ENCODE measurements at places on chromosomes 5 and 9.

DNA sequence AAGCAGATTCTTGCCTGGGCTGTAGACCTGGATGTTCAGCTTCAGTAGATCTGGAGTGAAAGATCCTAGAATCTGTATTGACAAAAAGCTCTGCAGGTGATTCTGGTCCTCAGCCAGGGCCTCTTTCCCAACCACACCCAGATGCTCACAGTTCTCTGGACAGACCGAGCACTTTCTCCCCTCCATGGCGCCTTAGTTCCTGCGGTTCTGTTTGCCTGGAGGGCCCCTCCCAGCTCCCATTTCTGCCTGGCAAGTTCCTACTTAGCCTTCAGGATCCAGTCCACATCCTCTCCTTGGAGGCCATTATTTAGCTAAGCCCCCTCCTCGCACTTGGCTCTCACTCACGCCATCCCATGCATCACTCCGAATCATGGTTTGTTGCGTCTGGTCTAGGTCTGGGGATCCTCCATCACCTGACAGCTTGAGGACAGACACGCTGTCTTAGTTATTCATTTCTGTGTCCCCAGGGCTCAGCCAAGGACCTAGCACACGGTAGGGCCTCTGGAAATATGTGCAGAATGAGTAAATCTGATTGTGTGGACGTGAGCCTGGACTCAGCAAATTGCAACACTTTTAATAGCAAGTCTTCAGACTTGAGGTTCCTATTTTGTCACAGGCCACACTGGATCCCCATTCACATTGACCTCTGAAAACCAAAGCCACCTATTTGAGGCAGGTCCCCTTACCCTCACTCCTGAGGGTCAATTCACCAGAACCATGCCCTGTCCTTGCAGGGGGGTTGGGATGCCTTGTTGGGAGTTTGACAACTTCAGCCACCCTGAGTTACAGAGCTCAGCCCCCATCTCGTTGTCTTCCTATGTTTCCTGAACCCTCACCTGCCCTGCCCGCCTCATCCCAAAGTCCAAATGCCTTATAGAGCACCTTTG lies 50.7 kb downstream of the COL15A1 start:
- DNase-seq, result no peak

DNA sequence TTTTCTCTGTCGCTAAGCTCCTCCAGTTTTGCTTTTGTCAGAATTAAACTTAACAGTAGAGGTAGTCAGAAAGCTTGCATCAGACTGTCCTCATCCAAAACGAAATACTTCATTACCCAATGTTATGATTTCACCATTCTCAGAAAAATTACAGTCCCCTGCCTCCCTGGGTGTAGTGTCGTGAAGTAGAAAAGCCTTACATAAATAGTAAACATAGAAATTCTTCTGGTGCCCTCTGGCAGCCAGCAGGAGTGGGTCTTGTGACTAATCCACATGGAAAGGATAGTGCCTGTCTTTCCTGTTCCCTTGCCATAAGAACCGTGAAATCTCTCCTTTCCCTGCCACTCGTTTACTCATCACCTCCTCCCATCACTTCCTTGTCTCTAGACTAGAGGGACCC lies 230.6 kb downstream of the GNA14 start:
- DNase-seq, result peak; percentile 73

DNA sequence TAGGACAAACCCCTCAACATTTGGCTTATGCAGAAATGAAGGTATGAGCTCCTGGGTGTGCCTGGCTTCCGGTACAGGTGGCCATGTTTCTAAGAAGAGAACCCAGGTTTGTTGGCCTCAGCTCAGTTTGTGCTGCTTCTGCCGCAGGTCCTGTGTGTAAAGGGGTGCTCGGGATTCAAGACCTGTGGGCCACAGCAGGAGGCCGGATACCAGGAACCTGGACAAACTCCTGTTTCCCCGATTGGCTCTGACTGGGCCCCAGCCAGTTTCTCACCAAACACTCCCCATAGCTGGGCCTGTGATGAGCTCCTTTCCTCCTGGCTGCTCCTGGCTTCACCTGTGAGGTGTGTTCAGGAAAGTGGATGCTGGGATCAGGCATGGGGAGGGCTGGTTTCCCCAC lies 271.2 kb upstream of the IRX2 start:
- DNase-seq, result no peak

- no peak for DNase-seq
Observed at GRCh38 chr9:116286297-116286696, 132.7 kb downstream of the PAPPA start.

- DNase-seq, result no peak
Observed at GRCh38 chr5:178590141-178590923, at the start of gene COL23A1. TSS of gene COL23A1 (minus strand) at chr5:178590393.

- no peak for DNase-seq
Observed at GRCh38 chr9:110591526-110591925, 12.0 kb upstream of the SVEP1 start.

GRCh38 chr5:172453206-172453985 lies 929 bp downstream of the SH3PXD2B start:
- DNase-seq, result no peak

DNA sequence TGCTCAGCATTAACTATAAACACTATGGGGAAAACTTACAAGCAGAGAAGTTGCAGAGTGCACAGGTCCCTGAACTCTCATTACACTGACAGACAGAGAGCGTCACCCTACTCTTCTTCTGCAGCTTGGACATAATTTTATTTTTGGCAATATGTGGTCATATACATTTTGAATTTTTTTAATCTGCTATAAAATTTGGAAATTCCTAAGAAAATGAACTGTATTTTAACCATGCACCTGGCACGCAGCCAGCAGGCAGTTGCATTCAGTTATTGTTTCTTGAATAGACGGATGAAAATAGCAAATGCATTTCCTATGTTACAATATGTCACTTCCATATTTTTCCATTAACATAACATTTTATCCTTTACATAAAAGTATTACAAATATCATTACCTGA lies 100.2 kb downstream of the SLC25A46 start:
- DNase-seq, result no peak

DNA sequence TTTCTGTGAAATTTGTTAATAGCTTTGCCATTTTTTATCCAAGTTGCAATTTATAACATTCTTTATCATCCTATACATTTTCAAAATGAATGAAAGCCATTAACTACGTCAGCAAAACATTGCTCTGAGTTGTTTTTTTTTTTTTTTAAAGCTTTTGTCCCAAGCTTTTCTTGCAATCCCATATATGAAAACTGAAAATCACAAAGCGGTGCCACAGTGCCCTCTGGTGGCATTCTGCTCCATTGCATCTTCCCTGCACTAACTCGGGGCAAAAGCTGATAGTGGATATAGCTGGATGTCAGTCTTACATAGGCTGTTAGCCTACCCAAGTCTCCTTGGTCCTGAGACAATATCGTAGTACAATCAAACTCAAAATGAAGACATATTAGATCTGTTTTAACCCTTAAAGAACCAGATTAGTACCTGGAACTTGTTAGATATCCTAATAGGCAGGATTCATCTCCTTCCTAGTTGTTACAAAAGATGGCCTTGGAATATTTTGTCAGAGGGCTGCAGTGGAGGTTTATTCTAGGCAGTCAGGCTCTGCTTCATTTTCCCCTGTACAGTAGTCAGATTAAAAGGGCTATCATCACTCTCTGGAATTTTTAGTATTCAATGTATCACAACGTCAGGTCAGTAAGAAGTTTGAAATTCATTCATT lies 669.9 kb downstream of the PTPRD start:
- DNase-seq, result no peak

DNA sequence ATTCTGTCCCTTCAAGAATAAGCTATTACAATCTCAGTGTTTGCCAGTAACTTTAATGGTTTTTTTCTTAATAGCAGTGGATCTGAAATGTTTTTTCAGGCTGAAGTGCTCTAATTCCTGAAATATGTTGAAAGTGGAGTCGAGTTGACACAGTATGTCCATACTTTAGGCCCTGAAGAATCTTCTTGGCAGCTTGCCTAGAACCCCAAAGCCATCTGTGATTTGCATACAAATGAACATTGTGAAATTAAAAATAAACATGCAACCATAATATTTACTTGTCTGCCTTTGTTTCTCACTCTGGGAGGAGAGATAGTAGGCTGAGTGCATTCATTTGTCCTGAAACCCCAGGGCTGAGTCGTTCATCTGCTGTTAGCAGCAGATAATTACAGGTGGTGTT lies 152.7 kb downstream of the ADCY2 start:
- DNase-seq, result no peak

DNA sequence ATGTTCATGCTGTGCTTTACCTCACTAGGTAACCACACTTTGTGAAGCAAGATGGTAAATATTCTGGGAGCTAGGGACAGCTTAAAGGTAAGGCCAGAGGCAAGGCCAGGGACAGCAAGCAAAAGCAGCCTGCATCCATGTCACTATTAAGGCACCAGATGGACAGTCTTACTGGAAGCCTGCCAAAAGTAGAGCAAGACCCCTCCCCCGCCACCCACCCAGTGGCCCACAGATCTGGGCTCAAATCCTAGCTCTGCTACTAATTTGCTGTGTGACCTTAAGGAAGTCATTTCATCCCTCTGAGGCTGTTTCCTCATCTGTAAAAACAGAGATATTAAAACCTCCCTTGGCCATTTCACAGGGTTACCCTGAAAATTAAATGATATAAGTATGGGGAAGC lies 13.2 kb upstream of the ERMP1 start:
- DNase-seq, result no peak

DNA sequence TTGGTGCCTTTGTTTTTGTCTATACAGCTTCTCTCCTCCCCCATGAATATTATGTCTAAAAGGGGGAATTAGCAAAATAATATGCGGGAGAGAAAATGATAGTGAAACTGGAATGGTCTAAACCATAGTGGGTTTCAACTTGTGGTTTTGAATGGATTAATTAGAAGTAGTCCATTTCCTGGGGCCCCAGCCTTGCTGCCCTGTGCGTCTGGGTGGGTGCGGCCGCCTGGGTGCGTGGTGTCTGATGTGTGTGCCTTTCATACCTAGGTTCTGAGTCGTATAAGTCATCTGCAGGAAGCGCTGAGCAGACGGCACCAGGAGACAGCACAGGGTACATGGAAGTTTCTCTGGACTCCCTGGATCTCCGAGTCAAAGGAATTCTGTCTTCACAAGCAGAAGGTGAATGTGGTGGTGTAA lies 120.0 kb upstream of the CACNA1B start:
- DNase-seq, result no peak

DNA sequence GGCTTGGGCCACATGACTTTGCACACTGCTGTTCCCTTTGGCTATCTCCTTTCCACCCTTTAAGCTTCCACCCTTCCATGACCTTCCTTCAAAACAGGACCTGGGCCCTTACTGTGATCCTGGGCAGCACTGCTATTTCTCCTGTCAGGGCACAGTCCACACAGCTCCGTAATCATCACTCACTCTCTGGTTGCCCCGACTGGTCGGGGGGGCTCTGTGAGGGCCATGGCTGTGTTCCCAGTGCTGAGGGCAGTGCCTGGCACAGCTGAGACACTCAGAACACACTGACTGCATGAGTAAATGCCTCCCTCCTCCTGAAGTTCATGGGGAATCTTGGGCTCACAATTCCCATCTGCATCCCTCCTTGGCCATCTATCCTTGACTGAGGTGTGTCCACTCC lies 12.2 kb downstream of the TRAF1 start:
- no peak for DNase-seq

GRCh38 chr9:133932181-133932580 lies 59.9 kb downstream of the VAV2 start:
- DNase-seq, result no peak

- no peak for DNase-seq
Observed at GRCh38 chr9:91661451-91661850, 237.8 kb upstream of the NFIL3 start.

- DNase-seq, result no peak
Observed at GRCh38 chr5:2007496-2007877, 124.8 kb upstream of the IRX4 start.

- DNase-seq, result no peak
Observed at GRCh38 chr5:143261748-143262392, 141.6 kb downstream of the NR3C1 start.

GRCh38 chr5:9428272-9428671 lies 117.6 kb downstream of the SEMA5A start:
- DNase-seq, result no peak

GRCh38 chr5:1667648-1668140 lies 131.9 kb downstream of the MRPL36 start:
- no peak for DNase-seq

DNA sequence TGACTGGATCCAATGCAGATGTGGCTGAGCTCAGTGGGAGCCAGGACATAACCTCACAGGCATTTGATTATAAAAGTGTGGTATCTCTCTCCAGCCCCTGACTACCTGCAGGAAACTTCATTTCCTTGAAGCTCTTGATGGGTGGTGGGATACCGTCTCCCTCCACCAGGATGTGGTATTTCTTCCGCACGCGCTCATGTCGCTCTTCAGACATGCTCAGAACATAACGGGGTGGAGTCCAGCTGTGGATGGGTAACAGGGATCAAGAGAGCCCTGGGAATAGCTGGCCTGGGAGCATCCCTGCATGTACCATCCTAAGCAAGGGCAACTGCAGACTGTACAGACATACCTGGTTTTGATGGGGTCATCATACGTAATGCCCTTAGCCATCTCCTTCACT lies 1.2 kb downstream of the DDX41 start:
- no peak for DNase-seq

DNA sequence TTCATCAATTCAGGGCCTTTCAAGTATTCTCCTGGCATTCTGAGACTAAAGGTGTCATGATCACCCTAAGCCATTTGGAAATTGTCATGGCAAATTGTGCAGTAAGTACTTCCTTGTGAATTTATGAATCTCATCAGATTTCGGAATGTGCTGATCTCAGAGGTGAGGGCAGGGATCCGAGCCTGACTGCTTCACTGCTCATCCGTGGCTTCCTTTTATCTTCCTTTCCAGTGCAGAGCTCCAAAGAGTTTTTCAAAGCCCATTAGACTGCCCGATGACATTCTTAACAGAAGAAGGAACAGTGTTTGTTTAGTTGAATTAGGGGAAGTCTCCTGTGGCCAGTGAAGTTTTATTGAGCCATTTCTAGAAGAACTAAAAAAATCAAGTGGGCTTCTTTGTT lies 182.8 kb upstream of the GDNF start:
- no peak for DNase-seq

- no peak for DNase-seq
Observed at GRCh38 chr9:15468145-15468544, 42.6 kb downstream of the PSIP1 start.

DNA sequence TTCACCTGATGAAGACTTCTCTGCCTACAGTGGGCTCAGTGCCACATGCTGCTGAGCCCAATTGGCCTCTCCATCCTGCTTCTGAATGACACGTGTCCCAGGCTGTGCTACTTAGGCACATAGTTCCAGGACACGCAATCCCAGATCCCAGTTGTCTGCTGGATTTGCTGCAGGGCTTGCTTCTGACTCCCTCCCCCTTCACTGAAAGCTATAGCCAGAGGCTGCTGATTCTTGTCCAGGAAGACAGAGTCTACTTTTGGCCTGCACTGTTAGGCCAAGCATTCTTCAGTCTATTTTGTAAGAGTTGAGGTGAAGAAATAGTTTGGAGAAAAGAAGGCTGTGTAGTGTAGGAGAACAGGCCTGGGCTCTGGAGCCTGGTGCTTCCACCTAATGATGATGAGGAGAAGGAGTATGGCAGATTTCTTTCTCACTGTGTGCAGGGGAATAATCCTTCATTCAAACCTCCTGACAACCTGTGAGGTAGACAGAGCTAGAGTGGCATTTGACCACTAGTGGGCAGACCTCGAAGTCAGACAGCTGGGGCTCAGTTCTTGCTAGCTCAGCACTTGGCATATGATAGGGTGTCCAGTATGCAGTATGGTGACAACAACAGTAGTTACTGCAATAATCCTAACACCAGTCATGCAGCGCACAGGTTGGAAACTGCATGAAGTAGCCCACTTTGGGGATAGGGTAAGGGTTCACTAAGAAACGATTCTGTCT lies 19.5 kb upstream of the ASPN start:
- peak; percentile 63 for DNase-seq

Data from AG09319 (cell line).